HCT116 (cell line): ENCODE measurements at places on chromosomes 7 and 10. TPM values are rescaled to one million over a fixed set of nuclear protein-coding genes. Genes with fewer than 3 reads are reported as not detected.

- DNase-seq: no peak
These were observed 26.4 kb upstream of the PPP3CB start for GRCh38 chr10:73522263-73522662.

DNA sequence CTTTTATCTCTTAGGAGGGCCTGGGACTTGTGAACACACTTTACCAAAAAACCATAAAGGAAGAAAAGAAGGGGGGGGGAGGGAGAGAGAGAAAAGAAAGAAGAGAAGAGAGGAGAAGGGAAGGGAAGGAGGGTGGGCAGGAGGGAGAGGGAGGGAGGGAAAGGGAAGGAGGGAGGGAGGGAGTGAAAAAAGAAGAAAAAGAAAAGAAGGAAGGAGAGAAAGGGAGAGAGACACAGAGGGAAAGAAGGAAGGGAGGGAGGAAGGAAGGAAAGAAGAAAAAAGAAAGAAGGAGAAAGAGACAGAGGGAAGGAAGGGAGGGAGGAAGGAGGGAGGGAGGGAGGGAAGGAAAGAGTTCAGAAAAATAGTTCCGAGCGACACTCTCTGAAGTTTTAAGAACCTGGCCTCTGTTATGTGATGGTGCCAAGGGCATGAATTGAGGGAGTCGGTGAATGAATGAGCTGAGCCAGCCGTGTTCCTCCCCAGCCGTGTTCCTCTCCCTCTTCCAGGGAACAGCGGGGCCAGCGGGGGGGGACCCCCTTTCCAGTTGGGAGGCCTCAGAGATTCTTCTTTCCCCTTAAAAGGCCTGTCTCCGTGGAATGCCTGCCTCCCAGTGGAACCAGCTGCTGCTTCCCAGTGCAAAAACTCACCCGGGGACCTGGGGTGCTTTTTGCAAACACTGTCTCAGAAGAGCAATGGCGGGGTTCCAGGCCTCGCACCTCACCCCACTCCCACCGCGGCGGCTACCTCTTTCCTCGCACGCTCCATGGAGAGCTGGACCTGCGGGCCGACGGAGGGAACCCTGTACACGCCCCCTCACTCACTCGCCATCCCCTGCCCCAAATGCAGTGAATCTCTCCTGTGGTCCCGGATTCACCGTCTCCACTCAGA, 84.1 kb downstream of the FOXL3 start:
- DNase-seq: no peak

- no peak for DNase-seq
These were observed 25.6 kb downstream of the CDNF start for GRCh38 chr10:14812271-14812670.

DNA sequence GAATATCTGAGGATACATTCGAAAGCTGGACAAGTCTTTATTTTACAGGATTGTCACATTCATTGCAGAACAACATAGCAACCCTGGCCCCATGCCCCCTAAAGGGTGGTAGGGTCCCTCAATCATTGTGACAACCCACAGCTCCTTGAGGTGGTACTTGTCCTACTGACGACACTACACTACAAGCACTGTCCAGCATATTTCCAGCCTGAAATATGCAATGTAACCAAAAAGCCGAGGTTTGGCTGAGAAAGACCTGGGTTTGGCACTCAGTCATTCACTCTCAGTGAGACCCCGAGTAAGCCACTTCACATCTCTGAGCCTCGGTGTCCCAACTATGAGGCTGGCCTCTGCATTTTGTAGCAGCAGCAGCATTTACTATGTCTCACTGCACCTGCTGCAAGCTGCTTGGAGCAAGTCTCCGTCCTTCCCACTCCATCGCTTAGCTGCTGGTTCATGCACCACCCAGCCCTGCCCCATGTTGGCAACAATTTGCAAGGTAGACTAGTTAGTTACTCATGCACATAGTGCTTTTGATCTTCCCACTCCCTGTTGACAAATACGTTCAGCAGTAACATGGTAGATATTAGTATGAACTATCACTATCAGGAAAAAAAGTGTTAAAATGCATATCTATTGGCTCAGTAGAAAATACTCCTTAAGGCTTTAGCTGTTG, 43.6 kb upstream of the TNPO3 start:
- no peak for DNase-seq

- no peak for DNase-seq
These were observed 24.0 kb downstream of the KCNMA1 start for GRCh38 chr10:77613476-77614130.

- DNase-seq: no peak
These were observed 26.6 kb downstream of the ESYT2 start for GRCh38 chr7:158802535-158803366.

DNA sequence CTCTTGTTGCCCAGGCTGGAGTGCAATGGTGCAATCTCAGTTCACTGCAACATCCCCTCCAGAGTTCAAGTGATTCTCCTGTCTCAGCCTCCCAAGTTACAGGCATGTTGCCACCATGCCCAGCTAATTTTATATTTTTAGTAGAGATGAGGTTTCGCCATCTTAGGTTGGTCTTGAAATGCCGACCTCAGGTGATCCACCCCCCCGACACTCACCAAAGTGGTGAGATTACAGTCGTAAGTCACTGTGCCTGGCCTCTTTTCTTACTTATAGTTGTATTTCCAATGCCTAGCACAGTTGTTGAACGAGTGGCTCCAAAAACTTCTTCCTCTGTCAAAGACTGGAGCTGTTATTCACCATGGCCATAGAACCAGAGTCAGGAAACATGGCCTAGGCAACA, 6.7 kb downstream of the RNF216 start:
- DNase-seq: no peak

DNA sequence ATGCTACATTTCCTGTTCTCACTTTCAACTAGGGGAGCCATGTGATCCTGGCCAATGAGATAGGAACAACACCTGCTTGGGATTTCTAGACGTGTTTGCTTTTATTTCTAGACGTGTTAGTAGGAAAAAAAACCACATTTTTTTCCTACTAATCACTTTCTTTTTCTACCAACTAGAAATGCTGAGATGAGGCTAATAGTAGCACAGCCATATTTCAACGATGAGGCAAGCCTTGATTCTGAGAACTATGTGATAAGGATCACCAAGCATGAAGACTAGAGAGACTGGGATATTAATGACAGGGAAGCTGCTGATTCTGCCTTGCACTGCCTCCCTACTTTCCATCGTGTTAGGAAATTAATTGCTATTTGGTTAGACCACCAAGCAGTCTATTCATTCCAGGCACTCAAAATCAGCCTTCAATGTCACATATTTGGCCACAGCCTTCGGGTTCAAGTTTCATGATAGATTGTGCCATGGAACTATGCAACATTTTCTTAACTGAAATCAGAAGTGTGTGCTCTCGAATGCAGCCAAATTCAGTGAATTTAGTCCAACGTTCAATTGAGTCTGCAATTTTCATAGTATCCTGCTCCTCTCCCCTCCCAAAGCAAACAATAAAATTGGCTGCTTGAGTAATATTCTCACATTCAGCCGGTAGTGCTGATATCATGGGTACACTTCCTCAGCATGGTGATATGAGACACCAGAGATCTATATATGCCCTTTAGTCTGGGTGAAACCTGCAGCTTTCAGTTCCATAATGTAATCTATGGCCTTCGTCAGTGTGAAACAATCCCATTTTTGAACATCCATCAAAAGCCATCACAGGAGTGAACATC, 98.1 kb downstream of the GPR37 start:
- no peak for DNase-seq

DNA sequence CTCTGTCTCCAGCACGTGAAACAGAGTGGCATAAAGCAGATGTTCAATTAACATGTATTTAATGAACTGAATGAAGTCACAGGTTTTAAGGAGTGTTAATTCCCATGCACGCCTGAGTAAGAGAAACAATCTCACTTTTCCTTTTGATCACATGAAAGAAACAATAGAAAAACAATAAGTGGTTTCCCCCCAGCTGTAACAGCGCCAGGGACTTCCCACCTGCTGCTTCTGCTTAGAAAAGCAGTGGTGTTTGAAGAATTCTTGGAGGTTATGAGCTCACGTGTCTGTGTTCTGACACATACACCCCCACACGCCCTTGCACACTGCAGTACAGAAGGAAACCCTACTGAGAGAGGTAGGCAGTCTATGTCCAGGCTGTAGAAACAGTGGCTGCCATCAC, 51.3 kb upstream of the FRMD4A start:
- DNase-seq: no peak

GRCh38 chr7:121397822-121398221, 1.7 kb upstream of the FAM3C start:
- DNase-seq: no peak

- no peak for DNase-seq
These were observed 88.6 kb downstream of the XRCC2 start for GRCh38 chr7:152587366-152587765.

GRCh38 chr10:427761-428519, 261.5 kb downstream of the DIP2C start:
- DNase-seq: no peak

- no peak for DNase-seq
These were observed 36.2 kb downstream of the VIPR2 start for GRCh38 chr7:159108491-159108890.

DNA sequence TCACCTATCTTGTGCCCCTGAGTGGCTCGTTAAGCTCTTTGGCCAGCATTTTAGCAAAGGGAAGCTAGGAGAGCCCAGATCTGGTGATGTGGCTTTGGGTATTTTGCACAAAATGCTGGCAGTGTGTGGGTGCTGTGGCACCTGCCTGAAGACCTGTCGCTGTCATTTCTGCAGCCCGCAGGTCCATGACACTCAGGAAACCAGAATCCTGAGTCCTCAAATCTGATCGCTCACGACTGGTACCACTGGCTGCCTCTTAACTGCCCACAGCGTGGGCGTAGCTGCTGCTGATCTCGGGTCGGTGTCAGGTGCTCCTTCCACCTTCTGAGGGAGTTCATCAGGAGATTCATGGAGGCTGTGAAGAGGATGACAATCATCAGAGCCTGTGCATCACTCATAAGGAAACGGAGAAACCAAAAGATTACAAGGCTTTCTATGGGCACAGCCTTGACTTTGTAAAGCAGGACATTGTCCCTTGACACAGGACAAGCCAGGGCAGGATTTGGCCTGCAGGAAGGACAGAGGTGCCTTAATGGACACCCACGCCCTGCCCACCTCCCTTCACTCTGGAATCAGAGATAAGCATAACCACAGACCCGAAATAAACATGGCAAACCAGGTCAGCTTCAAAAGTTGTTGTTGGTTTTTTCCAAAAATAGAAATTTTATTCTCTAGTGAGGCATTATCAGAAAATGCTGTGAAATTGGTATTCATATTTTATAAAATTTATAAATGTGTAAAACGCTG, 71.0 kb upstream of the STK17A start:
- DNase-seq: no peak

- no peak for DNase-seq
These were observed 111.0 kb downstream of the LMBR1 start for GRCh38 chr7:156781972-156782371.

DNA sequence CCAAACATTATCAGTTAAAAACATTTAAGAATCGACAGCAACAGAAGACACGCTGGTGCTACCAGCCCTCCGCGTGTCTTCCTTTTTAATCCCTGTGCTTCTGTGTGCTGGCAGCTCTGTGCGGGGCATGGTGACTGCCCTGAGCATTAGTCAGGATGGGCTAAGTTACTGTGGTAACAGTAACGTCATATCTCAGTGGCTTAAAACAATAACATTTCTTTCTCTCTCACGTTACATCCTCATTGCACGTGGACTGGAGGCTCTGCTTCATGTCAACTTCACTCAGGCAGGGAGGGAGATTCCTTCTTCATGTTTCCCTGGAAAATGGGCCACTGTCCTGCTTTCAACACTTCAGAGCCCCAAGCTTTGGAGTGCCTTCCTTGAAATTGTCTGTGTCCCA, 378.5 kb downstream of the CCSER2 start:
- DNase-seq: no peak

DNA sequence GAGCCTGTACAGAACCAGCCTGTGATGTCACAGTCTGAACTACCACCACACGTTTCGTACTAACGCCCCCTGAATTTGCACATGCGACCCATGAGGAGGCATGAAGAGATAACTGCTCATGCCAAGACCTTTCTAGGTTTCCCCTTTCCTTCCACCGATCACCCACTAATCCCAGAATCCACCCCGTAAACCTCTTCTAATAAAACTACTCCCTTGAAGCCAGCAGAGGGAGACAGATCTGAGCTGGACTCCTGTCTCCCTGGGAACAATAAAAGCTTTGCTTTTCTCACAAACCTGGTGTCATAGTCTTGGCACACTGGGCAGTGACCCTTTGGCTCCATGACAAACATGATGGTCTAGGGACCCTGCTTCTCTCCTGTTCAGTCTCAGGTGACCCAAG, 144.5 kb downstream of the FRMD4A start:
- no peak for DNase-seq

- no peak for DNase-seq
These were observed 49.3 kb downstream of the PNLIPRP2 start for GRCh38 chr10:116669832-116670644.

- no peak for DNase-seq
These were observed 51.1 kb upstream of the ARID5B start for GRCh38 chr10:61850376-61850775.

Gene ANK3
- 15.3 TPM for total RNA-seq

Gene SLC13A1
- total RNA-seq: not detected

Gene FLNC
- total RNA-seq: 42.8 TPM

Gene TMEM248
- 59.3 TPM for total RNA-seq

Gene OR6B1
- not detected for total RNA-seq
